ENCODE measurements at places on chromosomes 16 and 17.

GRCh38 chr17:72351884-72352346 is 231.1 kb downstream of the SOX9 start:
- no peak for DNase-seq

DNA sequence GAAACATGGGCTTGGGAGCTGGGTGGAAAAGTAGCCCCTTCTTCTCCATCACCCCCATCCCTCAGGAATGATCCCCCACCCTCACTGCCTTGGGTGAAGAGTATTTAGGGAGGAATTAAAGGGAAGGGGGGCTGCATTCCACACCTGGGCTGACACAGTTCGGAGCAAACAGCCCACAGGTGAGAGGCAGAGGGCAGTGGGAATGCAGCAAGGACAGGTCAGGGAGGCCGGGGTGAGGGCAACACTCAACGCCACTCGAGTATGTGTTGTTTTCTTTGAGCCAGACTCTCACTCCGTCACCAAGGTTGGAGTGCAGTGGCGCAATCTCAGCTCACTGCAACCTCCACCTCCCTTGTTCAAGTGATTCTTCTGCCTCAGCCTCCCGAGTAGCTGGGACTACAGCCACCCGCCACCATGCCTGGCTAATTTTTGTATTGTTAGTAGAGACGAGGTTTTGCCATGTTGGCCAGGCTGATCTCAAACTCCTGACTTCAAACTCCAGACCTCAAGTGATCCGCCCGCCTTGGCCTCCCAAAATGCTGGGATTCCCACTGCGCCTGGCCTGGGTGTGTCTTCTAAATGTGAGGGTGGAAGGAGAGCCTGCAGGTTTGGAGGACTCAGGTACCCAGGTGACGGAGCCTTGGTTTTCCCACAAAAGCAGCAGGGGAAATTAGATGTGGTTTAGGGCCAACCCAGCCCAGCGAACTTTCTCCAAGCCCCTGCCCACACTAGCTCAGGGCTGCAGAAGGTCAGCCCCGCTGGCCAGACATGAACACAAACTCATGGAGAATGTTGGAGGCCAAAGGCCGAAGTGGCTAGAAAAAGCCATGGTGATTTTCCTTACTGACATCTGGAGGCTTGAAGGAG is 21.2 kb upstream of the ITGA3 start:
- no peak for DNase-seq

DNA sequence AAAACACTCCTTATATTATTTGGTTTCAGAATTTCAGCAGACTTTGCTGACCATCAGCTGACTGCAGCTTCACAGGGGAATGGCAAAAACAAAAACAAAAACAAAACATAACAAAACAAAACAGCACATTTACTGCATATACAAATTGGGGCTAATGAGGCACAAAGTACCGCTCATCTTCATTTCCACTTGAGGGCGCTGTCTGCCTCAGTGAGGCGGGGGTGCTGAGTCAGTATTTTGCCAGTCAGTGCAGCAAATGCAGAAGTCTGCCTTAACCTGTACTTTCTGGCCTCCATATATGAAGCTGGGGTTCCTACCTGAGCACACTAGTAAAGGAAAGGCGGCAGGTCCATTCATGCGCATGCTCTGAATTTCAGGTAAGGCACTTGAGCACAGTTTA is 13.5 kb upstream of the DYNLRB2 start:
- peak; percentile 47 for DNase-seq

- DNase-seq, result no peak
These were observed 485.8 kb downstream of the MAF start for GRCh38 chr16:79114759-79115158.

- DNase-seq, result peak; percentile 32
These were observed 40.2 kb downstream of the GRB2 start for GRCh38 chr17:75365009-75365930.

- peak; percentile 87 for DNase-seq
These were observed 14.4 kb downstream of the CDIPT start for GRCh38 chr16:29848420-29849297.

DNA sequence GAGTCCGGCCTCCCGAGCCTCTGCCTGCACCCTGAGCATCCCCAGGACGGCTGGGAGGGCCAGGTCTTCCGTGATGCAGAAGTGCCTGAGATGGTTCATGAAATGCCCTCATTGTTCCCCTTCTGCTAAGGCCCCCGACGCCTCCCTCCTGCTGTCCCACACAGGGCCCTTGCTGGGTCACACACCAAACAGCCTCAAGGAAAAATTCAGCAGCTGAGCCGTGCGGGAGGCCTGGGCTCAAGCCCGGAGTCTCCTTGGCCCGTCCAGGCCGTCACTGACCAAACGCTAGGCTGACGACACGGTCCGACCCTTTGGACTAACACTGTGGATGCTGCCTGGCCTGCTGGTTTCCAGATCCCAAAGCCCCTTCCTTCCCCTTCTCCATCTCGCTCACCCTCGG is 90.2 kb downstream of the RTN4RL1 start:
- no peak for DNase-seq

DNA sequence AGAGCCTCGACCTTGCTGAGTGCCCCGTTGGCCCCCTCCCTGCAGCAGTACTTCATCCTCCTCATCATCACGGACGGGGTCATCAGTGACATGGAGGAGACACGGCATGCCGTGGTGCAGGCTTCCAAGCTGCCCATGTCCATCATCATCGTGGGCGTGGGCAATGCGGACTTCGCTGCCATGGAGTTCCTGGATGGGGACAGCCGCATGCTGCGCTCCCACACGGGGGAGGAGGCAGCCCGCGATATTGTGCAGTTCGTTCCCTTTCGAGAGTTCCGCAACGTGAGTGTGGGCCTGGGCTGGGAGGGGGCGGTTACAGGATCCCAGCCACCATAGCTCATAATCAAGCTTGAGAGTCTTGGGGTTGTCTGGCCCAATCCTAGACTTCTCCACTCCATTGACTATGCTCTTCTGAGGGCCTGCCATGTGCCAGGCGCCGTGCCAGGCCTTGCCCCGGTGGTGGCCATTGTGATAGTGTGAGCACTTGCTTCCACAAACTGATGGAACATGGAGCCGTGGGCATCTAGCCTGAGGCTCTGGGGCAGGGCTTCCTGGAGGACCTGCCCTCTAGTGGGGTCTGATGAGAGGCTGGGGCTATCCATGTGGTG is 39.7 kb downstream of the PSME3IP1 start:
- no peak for DNase-seq

DNA sequence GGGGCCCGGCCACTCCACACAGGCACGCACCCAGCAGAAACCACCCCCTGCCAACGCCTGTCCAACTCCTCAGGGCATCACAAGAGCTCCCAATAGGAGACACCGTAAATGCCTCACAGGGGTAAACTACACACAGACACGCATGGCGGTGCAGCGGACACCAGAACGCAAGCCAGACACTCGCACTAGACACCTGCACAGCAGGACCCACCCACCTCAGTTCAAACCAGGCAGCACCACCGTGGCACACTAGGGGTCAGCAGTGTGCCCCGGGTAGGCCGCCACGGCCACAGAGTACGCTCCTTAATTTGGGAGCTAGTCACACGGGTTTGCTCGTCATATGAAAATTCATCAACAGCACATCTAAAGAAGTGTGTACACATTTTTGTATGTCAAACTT is 3.4 kb downstream of the SLC38A10 start:
- peak; percentile 21 for DNase-seq

- DNase-seq, result no peak
These were observed 237.5 kb upstream of the NLRP1 start for GRCh38 chr17:5821803-5822202.

DNA sequence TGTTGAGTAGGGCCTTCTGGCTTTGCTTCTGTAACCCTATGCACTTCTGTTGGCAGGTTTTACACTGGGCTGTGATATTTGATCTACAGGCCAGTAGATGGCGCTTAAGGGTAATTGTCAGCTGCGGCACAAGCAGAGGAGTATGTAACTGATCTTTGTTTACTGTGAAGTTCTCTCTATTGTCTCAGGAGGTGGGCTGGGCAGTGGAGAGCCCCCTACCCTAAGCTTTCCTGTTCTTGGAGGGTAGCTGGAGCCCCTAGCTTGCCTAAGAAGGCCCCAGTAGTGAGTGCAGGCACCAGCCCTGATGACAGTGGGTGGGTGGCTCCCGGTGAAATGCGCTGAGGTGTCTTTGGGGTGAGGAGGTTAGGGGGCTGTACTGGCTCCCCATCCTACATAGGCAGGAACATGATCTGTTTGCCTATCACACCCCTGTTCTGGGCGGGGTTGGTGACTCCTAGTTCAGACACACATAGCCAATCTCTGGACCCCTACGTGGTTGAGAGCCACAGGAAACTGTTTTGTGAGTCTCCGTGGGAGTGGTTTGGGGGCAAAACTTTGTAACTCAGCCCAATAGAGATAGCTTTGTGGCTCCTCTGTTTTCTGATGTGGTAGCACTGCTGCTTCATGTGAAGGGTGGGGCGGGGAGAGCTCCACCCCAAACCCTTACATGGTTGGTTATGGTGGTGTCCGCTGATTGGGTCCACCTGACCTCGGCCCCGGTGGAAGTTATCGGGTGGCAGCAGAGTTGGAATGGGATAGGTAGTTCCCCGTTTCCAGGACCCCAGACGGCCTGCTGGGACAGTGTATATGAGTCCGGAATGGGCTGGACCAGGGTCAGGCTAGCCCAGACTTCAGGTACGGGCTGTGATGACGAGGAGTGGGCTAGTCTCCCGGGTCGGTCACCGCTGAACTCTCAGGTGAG is 60.4 kb downstream of the SLFN11 start:
- DNase-seq, result peak; percentile 82

DNA sequence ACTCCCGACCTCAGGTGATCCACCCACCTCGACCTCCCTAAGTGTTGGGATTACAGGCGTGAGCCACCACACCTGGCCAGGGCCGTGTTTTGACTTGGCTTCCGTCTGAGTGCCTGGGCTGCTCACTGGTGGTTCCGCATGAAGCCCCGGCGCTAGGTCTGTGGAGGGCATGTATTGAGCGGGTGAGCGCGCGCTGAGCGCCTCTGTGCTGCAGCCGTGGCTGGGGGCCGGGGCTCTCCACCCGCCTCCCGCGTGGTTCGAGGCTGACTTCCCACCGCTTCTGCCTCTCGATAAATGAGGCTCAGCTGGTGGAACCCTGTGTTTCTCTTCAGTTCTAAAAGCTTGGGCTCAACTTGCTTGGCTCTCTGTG is 38.9 kb upstream of the ATP2A3 start:
- no peak for DNase-seq

DNA sequence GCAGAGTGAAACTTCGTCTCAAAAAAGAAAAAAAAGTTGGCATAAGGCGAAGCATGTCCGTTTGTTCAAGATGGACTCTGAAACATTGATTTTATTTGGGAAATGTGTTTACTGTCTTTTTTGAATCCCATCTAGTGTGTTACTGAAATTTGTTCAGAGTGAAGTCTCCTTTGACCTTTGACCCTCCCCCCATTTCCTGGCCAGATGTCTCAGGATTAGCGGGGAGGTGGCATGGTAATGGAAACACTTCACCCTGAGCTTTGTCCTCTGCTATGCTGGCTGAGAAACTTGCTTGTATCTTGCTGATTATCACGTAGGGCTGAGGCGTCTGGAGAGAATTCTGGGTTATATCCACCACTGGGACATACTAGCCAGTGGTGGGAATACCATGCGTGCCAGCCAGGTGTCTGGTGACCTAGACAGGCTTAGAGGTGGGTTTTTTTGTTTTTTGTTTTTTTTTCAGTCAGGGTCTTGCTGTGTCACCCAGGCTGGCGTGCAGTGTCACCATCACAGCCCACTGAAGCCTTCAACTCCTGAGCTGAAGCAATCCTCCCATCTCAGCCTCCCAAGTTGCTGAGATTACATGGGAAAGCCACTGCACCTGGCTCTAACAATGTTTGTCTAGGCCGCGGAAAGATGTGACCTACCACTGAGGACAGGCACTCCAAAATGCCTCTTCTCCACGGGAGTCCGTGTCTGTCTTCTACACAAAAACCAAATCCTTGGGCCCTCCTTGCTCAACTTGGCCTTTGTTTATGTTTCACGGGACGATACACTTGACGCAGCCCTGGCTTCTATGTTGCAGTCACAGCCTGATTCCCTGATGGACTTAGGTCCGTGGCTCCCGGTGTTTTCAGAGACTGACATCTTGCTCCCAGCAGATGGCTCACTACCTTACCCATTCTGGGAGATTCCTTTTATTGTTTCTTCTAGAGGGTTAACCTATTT is 6.6 kb upstream of the GALK1 start:
- peak; percentile 29 for DNase-seq

GRCh38 chr17:21113049-21113690 is 13.6 kb upstream of the DHRS7B start:
- DNase-seq, result no peak

- no peak for DNase-seq
These were observed 120.2 kb downstream of the MYO1D start for GRCh38 chr17:32756696-32757095.

DNA sequence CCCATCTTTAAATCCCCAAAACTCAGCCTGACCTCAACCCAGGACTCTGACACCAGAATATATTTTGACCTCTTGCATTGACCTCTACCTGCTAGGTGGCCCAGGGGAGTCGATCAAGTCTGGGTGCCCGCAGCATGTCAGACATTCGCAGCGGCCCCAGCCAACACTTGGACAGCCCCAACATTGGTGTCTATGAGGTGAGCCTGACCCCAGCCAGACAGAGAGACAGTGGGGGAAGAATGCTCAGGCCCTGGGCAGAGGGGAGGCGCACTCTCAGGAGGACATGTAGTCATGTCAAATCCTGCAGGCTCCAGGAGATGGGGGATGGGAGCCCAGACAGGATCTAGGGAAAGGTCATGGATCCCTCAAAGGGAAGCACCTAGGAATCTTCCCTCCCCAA is 5.4 kb downstream of the GUCY2D start:
- DNase-seq, result no peak

DNA sequence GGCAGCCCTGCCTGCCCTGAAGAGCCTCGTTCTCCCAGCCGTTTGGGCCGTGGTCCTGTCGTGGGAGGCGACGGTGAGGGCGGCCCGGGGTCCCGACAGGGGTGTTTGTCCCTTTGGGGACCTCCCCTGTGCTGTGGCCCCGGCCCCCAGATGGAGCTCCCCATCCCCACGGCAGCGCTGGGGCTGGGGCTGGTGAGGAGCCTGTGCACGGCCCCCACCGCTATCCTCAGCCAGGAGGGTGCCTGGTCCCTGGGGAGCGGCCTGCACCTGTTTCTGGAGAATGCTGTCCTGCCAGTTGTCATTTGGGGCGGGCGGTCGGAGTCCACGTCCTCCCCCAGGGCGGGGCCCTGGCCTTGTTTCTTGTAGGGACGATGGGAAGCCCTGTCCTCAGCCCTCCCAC is 6.6 kb downstream of the CAPN15 start:
- no peak for DNase-seq

GRCh38 chr16:30557707-30557956 is 542 bp downstream of the ZNF764 start:
- peak; percentile 64 for DNase-seq

GRCh38 chr17:34706029-34706428 is 126.6 kb downstream of the TMEM132E start:
- peak; percentile 54 for DNase-seq

DNA sequence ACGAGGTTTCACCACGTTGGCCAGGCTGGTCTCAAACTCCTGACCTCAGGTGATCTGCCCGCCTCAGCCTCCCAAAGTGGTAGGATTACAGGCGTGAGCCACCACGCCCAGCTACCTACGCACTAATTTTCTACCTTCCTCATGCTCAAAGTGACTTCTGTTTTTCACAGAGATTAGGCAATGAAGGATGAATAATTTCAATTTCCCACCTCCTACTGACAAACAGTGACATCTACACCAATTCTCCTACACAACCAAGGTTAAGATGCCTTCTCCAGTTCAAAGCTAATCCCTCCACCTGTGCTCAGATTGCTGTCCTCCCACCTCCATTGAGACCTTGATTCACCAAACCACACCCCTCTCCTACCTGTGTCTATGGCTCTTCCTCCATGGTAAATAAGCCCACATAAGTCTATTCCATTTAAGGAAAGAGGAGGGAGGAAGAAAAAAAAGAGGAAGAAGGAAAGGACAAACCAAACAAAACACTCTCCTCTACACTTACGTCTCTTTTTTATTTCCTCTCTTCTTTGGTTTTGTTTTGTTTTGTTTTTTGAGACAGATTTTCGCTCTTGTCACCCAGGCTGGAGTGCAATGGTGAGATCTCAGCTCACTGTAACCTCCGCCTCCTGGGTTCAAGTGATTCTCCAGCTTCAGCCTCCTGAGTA is 5.5 kb upstream of the MED11 start:
- DNase-seq, result peak; percentile 65
